ENCODE measurements at places on chromosomes 11 and 22. TPM values are rescaled to one million over a fixed set of nuclear protein-coding genes. Genes with fewer than 3 reads are reported as not detected.

PHOX2A gene
- not detected for polyA plus RNA-seq

- no peak for DNase-seq
Observed at GRCh38 chr11:70445605-70446004, 47.3 kb downstream of the CTTN start.

DSCAML1 gene
- 2.4 TPM for polyA plus RNA-seq

DNA sequence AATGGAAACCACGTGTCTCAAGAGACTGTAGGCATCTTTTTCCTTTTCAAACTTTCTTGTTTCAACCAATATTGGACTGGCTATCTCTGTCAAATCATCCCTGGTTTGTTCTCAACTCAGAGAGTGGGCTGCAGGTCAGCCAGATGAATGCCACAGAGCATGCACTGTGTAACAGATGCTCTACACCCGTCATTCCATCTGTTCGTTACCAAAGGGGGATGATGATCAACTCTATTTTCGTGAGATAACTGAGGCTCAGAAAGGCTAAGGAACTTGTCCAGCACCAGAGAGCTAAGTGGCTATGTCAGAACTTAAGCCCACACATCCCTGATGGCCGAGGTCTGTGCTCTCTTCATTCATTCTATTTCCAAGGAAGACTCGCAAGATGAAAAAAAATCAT, 42.1 kb downstream of the SLC1A2 start:
- DNase-seq = no peak

GRCh38 chr11:124769806-124770774, 8.0 kb upstream of the ESAM start:
- no peak for DNase-seq

DNA sequence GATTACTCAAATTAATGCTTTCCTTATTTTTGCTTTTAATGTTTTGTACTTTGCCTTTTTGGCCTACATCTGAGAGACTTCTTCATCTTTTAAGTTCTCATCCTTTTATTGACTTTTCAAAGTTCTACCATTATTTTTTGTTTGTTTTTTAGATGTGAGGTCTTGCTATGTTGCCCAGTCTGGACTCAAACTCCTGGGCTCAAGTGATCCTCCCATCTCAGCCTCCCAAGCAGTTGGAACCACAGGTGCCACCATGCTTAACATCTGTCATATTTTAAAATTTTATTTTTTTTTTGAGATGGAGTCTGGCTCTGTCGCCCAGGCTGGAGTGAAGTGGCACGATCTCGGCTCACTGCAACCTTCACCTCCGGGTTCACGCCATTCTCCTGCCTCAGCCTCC, 57.8 kb downstream of the PPP6R2 start:
- DNase-seq = no peak

JOSD1 gene
- 39.4 TPM for polyA plus RNA-seq

PGA5 gene
- polyA plus RNA-seq = not detected

GRCh38 chr11:84140386-84141169, 854.4 kb upstream of the CCDC90B start:
- DNase-seq = no peak

DNA sequence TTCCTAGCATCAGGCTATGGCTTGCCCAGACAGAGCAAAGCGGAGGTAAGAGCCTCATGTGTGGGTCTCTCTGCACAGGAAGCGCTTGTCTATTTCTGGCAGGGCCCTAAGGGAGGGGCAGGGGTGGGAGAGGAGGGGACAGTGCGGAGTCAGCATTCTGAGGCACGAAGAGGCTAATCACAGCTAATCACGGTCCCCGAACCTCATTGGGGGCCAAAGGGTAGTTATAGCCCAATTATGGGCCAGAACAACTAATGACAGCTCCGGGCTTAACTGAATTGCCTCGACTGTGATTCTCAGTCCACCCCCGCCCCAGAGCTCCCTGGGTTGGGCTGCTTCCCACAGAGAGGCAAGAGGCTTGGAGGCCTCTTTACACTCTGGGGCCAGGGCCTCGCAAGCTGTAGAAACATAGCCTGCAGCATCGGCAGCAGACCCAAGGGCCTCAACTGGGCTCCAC, 72.7 kb upstream of the PRDM11 start:
- no peak for DNase-seq

DNA sequence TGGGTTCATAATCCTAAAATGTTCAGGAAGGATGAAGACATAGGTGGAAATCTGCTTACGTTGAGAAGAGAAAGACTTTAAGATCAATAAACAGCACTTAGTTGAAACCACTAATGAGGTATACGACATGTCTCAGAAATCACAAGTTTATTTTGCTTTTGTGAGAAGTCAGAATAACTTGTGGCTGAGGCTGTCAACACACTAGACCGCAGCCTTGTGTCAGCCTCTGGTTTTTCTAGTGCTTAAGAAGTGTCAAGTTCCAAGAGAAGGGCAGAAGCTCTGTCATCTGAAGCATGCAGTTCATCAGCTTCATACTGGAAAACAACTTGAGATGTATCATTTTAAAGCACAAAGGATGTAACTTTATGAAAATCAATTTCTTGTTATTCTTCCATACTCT, 420.9 kb downstream of the METTL15 start:
- no peak for DNase-seq

GRCh38 chr11:82682003-82682751, 51.5 kb downstream of the FAM181B start:
- DNase-seq = peak; percentile 19

- no peak for DNase-seq
Observed at GRCh38 chr11:59542142-59542810, 30.9 kb downstream of the OR4D9 start.
